Activated T-cell treated with anti-CD3 and anti-CD28 coated beads for 1 hour (primary cell): ENCODE measurements at places on chromosomes 6 and 20.

GRCh38 chr6:20223141-20223540 lies 10.9 kb upstream of the MBOAT1 start:
- DNase-seq: no peak

GRCh38 chr20:8860011-8860495 lies 208.8 kb upstream of the PLCB4 start:
- DNase-seq: no peak

- peak; percentile 41 for DNase-seq
Observed at GRCh38 chr6:39228992-39229767, at the start of gene KCNK5. KCNK5 (minus strand) TSS chr6:39229475; CDS start chr6:39229111, 364 bp downstream.

DNA sequence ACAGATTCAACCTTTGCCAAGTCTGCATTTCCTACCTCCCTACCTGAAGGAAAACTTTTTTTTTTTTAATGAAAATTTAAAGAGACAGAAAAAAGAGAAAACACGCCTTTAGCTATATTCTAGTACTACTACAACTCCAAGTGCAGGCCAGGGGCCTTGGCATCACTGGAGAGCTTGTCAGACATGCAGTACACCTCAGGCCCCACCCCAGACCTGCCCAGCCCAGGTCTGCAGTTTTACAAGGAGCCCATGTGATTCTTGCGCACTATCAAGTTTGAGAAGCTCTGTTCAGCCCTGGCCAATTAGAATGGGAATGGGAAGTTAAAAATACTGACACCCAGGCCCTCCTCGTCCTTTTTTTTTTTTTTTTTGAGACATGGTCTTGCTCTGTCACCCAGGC lies 85.0 kb downstream of the NFATC2 start:
- DNase-seq: no peak

DNA sequence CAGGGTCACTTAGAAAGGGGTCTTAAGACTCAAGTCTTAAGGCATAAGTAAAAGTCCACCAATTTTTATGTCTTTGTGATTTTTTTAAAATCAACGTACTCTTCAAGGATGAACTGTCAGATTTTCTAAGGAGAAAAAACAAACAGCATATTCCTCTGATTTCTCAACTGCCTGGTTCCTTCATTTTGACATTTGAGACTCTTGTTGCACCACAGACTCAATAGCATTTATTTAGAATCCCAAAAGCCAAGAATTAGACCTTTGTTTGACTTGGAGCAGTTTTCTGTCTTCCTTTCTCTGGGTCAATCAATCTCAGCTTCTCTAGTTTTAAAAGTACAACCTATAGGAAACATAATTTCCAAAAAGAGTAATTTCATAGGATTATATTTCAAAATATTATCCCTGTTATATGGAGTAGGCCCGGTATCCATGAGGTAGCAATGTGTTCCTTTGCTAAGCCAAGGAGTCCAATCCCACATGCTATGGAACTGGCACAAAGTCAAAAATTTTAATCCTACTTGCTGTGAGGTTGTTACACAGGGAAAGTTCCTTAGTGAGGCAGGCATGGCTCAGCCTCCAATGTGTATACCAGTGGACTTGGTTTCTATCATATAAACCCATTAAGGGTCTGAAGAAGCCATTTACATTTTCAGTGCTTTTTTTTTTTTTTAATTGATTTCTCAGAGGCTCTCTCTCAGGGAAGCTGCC lies 405.7 kb downstream of the KIF16B start:
- DNase-seq: no peak

- no peak for DNase-seq
Observed at GRCh38 chr6:43011207-43011606, 2.5 kb downstream of the MEA1 start.

DNA sequence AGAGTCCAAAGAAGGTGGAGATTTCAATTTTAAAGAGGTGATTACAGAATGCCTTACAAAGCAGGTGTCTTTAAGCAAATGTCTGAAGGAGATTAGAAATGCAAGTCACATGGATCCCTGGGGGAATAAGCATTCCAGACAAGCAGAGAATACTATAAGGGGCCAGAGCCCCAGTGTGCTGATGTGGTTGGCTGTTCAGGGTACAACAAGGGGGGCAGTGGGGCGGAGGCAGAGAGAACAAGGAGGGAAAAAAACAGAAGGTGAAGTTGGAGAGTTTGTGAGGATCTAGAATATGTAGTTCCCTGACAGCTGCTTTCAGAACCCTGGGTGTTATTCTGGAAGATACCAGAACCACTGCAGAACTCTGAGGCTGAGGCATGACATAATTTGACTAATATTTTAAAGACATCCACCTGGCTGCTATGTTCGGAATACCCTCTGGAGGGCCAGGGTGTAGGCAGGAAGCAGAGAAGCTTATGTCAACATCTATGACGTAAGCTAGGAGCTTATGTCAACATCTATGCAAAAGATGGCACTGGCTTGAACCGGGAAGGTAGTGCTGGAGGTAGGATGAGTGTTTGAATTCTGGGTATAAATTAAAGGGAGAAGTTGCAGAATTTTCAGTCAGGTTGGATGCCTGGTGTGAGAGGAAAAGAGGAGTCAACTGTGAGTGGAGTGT lies 276.3 kb upstream of the AGPAT4 start:
- no peak for DNase-seq
